ENCODE measurements at places on chromosomes 1 and 21.

- DNase-seq = no peak
These were observed 94.7 kb downstream of the CCDC185 start for GRCh38 chr1:223487887-223488259.

DNA sequence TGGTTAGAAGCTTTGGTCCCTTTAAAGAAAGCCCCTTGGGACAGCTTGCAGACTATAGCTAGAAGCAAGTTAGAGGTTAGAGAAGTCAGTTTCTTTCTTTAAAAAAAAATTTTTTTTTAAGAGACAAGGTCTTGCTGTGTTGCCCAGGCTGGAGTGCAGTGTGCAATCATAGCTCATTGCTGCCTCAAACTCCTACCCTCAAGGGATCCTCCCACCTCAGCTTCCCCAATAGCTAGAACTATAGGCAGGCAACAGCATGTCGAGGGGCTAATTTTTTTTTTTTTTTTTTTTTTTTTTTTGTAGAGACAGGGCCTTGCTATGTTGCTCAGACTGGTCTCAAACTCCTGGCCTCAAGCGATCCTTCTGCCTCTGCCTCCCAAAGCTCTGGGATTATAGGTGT, 44.2 kb upstream of the ZNF326 start:
- no peak for DNase-seq

- DNase-seq = no peak
These were observed 29.3 kb downstream of the AK2 start for GRCh38 chr1:33007190-33008050.

DNA sequence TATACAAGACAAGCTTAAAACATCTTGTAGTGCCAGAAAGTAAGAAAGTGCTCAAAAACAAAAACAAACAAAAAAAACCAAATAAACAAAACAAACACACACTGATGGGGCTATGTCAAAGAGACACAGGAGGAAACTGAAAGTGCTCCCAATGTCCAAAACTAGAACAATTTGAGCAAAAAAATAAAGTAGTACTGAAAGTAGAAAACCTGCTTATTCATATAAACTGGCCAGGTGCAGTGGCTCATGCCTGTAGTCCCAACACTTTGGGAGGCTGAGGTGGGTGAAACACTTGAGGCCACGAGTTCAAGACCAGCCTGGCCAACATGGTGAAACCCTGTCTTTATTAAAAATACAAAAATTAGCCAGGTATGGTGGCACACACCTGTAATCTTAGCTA, 129.9 kb downstream of the GLUL start:
- DNase-seq = no peak

DNA sequence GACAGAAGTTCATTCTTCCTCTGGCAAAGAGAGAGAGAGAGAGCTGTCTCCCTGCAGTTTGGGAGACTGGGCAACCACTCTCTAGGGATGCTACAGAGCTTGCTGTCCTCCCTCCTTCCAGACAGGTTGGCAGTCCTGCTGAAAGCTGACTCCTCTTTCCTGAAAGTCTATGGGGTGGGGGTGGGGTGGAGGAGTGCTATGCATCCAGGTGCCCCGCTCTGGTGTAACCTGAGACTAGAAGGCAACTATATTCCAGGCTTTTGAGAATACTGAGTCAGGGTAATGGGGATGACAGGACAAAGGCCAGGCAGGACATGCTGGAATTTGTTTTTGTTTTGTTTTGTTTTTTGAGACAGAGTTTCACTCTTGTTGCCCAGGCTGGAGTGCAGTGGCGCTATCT, 55.4 kb downstream of the OPTC start:
- no peak for DNase-seq

GRCh38 chr1:212981025-212981495, 30.7 kb downstream of the VASH2 start:
- no peak for DNase-seq

GRCh38 chr1:224420106-224420505, 14.5 kb downstream of the WDR26 start:
- DNase-seq = no peak

- DNase-seq = no peak
These were observed 44.0 kb downstream of the JAK1 start for GRCh38 chr1:64922336-64922735.

- no peak for DNase-seq
These were observed 248.2 kb upstream of the SGIP1 start for GRCh38 chr1:66285618-66286270.

All from right kidney (tissue), 9 donors.